Activated CD4-positive, alpha-beta T cell treated with anti-CD3 and anti-CD28 coated beads, Interleukin-2, amount 10 ng/mL, durations not matched to agents 24 days and 14 days (primary cell): ENCODE measurements at places on chromosomes 7 and 10. TPM values are rescaled to one million over a fixed set of nuclear protein-coding genes. Genes with fewer than 3 reads are reported as not detected.
A peak's percentile ranks its signal among the peaks of the same experiment; 100 is the strongest.

DNA sequence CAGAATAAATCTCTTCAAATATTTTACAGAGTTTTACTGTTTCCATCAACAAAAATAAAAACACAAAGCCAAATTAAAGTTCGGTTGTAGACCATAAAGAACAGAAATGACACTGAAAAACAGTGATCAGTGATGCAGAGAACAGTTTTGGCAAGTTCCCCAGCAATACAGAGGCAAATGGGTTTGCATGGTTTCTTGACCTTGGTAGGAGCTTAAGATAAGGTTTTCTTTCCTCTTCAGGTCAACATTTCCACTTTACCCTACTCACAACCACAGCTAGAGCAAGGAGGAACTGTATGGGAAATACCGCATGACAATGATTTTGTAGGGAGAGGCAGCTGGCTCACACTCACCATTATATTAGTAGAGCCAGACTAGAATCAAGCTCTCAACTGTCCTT, 199.5 kb downstream of the SH2D4B start:
- DNase-seq: no peak
- H3K36me3 ChIP-seq: no peaks in the 10 kb centered on the region
- peaks cover 2% of the 10 kb centered on the region for H3K27me3 ChIP-seq
- H3K27ac ChIP-seq: no peak overlapping the region
- H3K4me1 ChIP-seq: no peaks in the 10 kb centered on the region

DNA sequence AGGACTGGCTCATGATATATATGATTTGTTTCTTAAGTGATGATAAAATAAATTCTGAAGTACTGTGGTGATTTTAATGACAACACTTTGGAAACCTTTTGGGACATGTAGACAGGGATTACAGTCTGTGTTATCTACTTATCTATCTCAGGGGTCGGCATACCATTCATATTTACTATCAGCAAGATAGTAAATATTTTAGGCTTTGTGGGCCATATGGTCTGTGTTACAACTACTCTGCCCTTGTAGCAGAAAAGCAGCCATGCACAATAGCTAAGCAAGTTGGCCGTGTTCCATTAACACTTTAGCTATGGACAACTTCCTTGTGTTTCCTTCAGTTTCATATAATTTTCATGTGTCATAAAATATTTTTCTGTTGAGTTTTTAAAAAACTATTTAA, 97.8 kb upstream of the PRPS1L1 start:
- no peak overlapping the region for H3K4me3 ChIP-seq
- H3K27ac ChIP-seq: no peak overlapping the region
- no peak for DNase-seq
- no peaks in the 10 kb centered on the region for H3K36me3 ChIP-seq

DNA sequence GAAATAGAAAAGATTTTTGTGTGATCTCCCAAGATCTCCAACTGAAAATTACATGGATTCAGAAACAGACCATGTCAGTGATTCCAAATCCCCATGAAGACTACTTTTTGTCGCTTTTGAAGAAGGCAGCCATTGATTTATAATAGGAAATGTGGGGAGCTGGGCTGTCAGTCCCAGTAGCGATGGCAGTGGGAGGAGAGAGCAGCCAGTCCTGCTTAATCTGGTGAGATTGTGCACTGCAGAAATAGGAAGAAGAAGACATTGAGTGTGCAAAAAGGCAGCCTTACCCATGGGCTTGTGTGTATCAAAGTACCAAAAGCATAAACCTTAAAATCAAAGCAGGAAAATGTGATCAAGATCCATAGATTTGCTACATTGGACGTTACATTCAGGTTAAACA, 4.8 kb downstream of the ADRB1 start:
- H3K27me3 ChIP-seq: peaks cover 71% of the 10 kb centered on the region
- peak; percentile 47 for DNase-seq
- no peak overlapping the region for H3K4me3 ChIP-seq
- peaks cover 12% of the 10 kb centered on the region for H3K4me1 ChIP-seq
- no peaks in the 10 kb centered on the region for H3K36me3 ChIP-seq
- H3K27ac ChIP-seq: no peak overlapping the region

GRCh38 chr10:114754445-114755320, 66.9 kb upstream of the FHIP2A start:
- H3K4me3 ChIP-seq: no peak overlapping the region
- H3K4me1 ChIP-seq: no peaks in the 10 kb centered on the region
- DNase-seq: no peak
- H3K27ac ChIP-seq: no peak overlapping the region

PLXDC2 gene
- not detected in 2 replicates for total RNA-seq

OR2A2 gene
- not detected in 2 replicates for total RNA-seq

DNA sequence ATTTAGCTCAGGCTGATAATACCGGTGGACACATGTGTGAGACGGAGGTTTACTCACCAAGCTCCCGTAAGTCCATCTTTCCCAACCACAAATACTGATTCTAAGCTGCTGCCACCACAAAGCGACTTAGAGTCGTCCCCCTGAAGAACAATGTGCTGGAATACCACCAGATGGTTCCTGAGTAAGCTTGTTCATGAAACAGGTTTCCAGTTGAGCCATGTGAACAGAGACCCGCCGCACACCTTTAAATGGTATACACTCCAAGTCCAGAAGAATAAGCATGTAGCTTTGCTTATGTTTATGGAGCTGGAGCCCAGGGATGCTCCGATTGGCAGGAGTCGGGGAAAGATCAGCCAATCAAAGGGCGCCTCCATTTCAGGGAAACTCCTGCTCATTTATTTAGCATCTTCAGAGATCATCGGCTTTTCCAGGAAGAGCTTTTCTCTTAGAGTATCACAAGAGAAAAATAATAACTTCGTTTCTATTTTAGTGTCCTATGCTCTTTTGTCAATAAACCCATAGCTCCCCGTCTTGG, 261.6 kb upstream of the AOAH start:
- peaks cover 14% of the 10 kb centered on the region for H3K4me1 ChIP-seq
- peaks cover 10% of the 10 kb centered on the region for H3K36me3 ChIP-seq
- H3K27ac ChIP-seq: no peak overlapping the region
- no peak overlapping the region for H3K4me3 ChIP-seq

GRCh38 chr10:3203016-3203811, 30.6 kb upstream of the PITRM1 start:
- no peak overlapping the region for H3K4me3 ChIP-seq
- peaks cover 7% of the 10 kb centered on the region for H3K4me1 ChIP-seq
- no peak overlapping the region for H3K27ac ChIP-seq
- H3K27me3 ChIP-seq: peaks cover 84% of the 10 kb centered on the region

DNA sequence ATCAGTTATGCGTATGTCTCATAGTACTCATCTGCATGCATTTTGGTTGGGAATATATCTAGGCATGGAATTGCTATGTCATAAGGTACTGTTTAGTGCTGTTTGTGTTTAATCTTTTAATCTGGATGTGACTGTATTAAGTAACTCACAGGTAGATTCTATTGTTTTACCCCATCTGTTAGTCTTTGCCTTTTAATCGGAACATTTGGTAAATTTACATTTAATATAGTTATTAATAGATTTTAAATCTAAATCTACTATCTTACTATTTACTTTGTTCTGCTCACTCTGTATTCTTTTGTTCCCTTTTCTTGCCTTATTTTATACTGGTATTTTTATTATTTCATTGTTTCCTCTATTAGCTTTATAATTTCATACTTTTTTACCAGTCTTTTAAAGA, 10.6 kb upstream of the ITGA8 start:
- H3K4me3 ChIP-seq: no peak overlapping the region
- H3K4me1 ChIP-seq: no peaks in the 10 kb centered on the region
- H3K27ac ChIP-seq: no peak overlapping the region
- no peak for DNase-seq
- H3K27me3 ChIP-seq: peaks cover 16% of the 10 kb centered on the region
- H3K36me3 ChIP-seq: no peaks in the 10 kb centered on the region

- no peak for DNase-seq
- H3K36me3 ChIP-seq: no peaks in the 10 kb centered on the region
- peaks cover 3% of the 10 kb centered on the region for H3K27me3 ChIP-seq
- peaks cover 8% of the 10 kb centered on the region for H3K4me1 ChIP-seq
- H3K27ac ChIP-seq: peak overlapping the region; percentile 12
Measured at GRCh38 chr10:71985542-71986250, 21.5 kb downstream of the CHST3 start.

DNA sequence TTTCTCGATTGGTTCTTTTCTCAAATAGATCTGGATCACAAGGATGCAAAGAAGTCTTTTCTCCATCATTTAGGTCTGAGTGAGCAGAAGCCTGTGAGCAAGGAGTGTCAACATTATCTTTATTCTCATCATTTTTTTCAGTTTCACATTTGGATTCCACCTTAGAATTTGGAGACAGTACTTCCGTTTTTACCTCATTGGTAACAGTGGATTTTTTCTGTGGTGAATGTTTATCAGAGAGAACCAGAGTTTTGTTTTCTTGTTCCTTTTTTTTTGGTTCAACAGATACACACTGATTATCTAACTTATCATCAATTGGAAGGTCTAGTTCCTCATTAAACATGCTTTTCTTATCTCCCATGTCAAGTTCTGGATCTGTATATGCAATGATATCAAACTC, 151.3 kb downstream of the GALNT11 start:
- H3K4me3 ChIP-seq: no peak overlapping the region
- H3K4me1 ChIP-seq: peaks cover 18% of the 10 kb centered on the region
- H3K27me3 ChIP-seq: no peaks in the 10 kb centered on the region
- no peak for DNase-seq
- no peak overlapping the region for H3K27ac ChIP-seq

- no peaks in the 10 kb centered on the region for H3K36me3 ChIP-seq
- no peaks in the 10 kb centered on the region for H3K27me3 ChIP-seq
- H3K4me3 ChIP-seq: no peak overlapping the region
- no peak overlapping the region for H3K27ac ChIP-seq
Measured at GRCh38 chr10:103720964-103721335, 134.4 kb downstream of the SH3PXD2A start.

CALN1 gene
- not detected in 2 replicates for total RNA-seq

- no peak overlapping the region for H3K27ac ChIP-seq
- H3K4me1 ChIP-seq: peaks cover 10% of the 10 kb centered on the region
- peaks cover 2% of the 10 kb centered on the region for H3K36me3 ChIP-seq
- peaks cover 14% of the 10 kb centered on the region for H3K27me3 ChIP-seq
- H3K4me3 ChIP-seq: no peak overlapping the region
Measured at GRCh38 chr10:110447886-110448285, 49.8 kb upstream of the DUSP5 start.

DNA sequence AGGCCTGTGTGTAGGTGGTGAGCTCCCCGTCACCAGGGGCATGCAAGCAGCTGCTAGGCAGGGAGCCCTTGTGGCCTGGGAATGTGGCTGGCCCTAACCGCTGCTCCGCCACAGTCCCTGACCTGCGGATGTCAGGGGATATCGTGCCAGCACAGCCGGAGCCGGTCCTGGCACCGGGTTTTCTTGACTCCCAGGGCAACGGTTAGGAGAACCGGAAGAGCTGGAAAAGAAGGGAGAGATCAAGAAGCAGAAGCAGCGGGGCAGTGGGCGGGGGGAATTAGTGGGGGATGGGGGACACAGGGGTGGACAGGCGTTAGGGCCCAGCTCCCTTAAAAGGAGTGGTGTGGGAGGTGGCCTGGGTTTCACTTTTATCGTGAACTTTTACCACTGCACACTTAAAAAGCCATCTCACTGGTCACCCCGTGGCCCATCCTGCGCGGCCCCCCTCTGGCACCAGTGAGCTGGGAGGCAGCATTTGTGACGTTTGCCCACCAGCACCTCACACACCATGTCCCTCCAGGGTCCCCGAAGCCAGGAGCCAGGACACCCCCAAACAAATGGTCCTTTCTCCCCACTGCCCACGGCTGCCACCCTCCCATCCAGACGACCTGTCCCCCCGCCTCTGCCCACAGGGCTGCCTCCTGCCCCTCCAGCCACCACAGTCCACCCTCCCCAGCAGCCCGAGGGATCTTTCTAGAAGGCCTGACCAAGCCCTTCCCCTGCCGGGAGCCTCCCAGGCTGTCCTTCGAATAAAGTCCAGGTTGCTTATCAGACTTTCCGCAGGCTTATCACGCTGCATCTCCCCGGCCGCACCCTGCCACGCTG, 1.8 kb upstream of the MICALL2 start:
- no peak overlapping the region for H3K27ac ChIP-seq
- no peak overlapping the region for H3K4me3 ChIP-seq
- no peak for DNase-seq
- no peaks in the 10 kb centered on the region for H3K36me3 ChIP-seq

PTF1A gene
- total RNA-seq: not detected in 2 replicates

DNA sequence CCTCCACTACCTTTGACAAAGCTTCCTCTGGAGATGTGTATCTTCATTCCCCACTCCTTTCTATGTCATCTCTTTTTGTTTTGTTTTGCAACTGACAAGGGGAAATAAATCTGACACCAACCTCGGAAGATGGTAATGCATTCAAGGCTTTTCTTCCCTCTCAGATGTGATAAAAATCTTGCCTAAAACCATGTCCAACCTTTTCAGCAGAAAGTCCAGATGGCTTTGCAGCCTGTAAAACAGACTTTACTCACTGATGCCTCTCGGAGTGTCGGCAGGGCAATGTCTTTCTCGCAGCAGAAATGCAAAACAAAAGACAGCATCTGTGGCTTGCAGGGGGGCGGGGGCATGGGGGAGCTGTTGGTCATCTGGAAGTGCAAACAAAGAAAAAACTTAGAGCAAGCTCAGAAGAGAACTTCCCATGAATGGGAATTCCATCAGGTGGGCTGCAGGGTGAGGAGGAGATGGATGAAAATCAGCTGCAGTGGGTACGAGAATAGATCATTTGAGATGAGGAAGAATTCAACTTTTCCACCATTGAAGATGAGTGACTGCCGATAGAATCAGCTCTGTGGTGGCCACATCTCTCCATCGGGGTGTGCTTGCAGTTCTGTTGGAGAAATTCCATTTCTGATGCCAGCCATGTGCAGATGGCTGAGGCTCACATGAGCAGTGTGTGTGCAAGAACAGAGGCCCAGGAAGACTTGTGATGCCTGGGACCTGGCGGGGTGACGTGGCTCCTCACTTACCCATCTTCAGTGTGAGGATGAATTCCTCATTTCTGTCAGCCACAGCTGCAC, 237.7 kb downstream of the WDR37 start:
- no peak overlapping the region for H3K4me3 ChIP-seq
- H3K4me1 ChIP-seq: no peaks in the 10 kb centered on the region
- no peaks in the 10 kb centered on the region for H3K36me3 ChIP-seq
- H3K27ac ChIP-seq: no peak overlapping the region
- H3K27me3 ChIP-seq: peaks cover 9% of the 10 kb centered on the region

DNA sequence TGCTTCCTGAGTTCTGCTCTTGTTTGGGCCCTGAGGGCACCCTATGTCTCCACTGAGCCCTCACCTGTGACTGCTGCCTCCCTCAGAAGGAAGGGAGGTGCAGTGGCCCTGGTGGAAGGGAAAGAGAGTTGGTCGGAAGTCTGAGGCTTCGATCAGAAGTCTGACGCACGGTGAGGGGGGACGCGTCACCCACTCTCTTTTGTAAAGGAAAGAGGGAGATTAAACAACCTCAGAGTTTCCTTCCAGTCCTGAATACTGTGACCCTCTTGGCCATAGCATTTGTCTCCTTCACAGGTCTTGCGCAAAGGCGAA, 31.4 kb upstream of the TRIM8 start:
- peak overlapping the region; percentile 87 for H3K27ac ChIP-seq
- DNase-seq: peak; percentile 74
- H3K4me1 ChIP-seq: peaks cover 20% of the 10 kb centered on the region
- peak overlapping the region; percentile 27 for H3K4me3 ChIP-seq
- peaks cover 6% of the 10 kb centered on the region for H3K36me3 ChIP-seq

GRCh38 chr7:113831556-113831955, 87.3 kb downstream of the PPP1R3A start:
- no peak overlapping the region for H3K27ac ChIP-seq
- H3K36me3 ChIP-seq: no peaks in the 10 kb centered on the region
- no peak overlapping the region for H3K4me3 ChIP-seq
- DNase-seq: no peak

- H3K27me3 ChIP-seq: peaks cover 17% of the 10 kb centered on the region
- no peak overlapping the region for H3K27ac ChIP-seq
- DNase-seq: no peak
- H3K4me3 ChIP-seq: no peak overlapping the region
- no peaks in the 10 kb centered on the region for H3K4me1 ChIP-seq
Measured at GRCh38 chr7:116543664-116544063, 18.8 kb downstream of the CAV1 start.

CALHM2 gene
- 14.0 and 17.5 TPM in 2 replicates for total RNA-seq
